ENCODE measurements at places on chromosomes 11 and 22.

- DNase-seq: no peak
Measured at GRCh38 chr11:69637198-69637940, 3.6 kb upstream of the CCND1 start.

- no peak for DNase-seq
Measured at GRCh38 chr11:17527628-17527995, 16.6 kb downstream of the USH1C start.

GRCh38 chr11:76729214-76729613 lies 53.9 kb upstream of the TSKU start:
- DNase-seq: no peak

GRCh38 chr22:33455036-33455435 lies 396.9 kb upstream of the SYN3 start:
- DNase-seq: no peak

- no peak for DNase-seq
Measured at GRCh38 chr11:129426038-129426437, 50.4 kb downstream of the BARX2 start.

DNA sequence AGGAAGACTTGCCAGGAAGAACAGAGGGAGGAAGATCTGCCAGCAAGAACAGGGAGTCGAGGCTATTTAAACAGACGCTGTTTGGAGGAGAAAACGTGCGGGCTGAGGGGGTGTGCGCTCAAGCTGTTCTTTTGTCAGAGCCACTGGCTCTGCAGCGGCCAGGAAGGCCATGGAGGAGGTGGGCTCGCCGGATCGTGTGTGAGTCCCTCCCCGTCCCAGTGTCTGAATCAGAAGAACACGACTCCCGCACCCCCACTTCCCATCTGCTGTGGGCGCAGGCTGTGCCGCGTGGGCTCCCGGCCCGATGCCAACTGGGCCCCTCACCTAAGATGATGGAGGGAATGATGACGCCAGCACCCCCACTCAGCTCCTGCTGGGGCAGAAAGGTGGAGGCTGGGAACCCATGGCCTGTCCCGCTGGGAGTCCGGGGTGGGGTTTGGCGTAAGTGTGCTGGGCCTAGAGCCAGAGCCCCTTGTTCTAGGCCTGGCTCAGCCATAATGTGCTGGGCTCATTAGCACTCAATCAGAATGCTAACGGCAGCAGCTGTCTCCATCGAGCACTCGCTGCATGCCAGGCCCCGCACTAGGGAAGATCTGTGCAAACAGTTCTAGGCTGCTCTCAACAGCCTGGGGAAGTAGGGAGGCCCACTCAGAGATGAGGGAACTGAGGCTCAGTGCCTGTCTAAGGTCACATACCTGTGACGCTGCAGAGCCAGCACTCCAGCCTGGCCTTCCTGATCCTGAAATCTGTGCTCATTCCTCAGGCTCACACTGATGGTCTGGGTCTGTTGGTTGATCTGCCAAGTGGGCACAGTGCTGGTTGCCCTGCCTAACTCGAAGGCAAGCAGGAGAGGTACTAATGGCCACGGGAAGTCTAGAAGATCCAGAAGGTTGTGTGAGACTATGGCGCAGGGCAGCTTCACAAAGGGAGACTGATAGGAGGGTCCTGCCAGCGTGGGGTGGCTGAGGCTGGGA lies 11.5 kb downstream of the NPTXR start:
- DNase-seq: no peak

DNA sequence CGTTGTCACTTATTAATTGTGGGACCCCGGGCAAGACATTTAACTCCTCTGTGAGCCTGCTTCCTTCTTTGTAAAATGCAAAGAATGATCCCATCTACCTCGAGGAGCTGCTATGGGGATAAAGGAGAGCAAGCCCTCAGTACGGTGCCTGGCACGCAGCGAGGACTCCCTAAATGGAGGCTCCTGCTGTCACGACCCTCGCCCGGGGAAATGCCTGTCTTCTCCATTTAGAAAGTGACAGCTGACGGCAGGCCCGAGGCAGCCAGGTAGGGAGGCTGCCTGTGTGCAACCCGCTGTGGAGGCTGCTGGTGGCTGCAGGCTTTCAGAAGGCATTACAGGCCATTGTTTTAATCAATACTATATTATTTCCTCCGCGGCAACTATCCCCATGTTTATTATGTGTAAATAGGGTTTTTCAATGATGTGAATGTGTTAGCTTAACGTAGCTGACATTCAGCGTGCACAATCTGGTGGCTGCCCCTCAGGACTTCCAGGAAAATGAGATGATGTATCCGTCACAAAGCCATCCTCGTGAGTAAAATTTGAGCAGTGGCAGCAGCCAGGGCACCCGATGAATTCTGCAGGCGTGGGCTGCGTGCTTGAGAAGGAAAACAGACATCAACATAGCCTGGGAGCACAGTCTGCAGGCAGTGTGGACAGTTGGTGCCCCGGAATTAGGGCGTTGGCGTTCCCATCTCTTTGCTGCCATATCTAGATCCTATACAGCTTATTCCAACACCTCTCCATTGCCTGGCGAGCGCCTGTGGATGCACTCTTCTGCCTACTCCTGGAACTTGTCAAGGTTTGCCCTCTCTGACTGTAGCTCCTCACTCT lies 228.3 kb downstream of the ST3GAL4 start:
- DNase-seq: no peak

DNA sequence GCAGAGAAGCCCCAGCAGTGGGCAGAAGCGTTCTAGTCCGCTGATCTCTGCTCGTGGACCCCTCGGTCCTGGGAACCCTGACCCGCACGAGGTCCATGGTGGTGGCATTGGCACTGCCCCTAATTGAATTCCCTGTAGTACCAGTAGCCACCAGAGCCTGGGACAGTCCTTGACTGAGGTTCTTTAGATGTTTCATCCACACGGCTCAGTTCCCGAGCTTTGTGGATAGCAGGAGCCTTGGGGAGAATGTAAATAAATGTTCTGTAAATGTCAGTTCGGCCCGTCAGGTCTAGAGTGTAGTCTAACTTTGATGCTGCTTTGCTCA lies 39.4 kb upstream of the SEPTIN5 start:
- no peak for DNase-seq

DNA sequence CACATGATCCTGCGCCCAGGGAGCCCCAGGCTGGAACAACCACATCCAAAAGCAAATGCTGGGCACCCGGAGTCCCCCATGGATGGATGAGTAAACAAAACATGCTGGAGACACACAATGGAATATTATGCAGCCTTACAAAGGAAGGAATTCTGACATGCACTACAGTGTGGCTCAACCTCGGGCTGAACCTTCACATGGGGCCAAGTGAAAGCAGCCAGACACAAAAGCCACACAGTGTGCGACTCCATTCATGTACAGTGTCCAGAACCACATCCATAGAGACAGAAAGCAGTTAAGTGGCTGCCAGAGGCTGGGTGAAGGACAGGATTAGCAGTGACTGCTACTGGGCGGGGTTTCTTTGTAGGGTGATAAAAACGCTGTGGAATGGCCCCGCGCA lies 10.1 kb downstream of the POLR3H start:
- no peak for DNase-seq

DNA sequence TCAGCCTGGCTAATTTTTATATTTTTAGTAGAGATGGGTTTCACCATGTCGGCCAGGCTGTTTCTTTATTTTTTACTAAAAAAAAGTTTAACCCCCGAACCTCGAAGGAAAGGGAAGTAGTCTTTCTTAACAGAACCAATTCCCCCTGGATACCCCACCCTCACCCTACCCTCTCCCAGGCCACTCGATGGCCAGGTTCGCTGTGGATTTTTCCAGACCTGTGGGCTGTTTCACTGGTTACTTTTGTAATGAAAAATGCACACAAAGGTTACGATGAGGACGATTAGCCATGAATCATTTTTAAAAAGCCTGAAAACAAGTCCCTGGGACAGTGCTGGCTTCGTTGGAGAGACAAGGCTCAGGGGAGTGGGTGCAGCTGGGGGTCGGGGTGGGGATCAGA lies 2.5 kb downstream of the TSPO start:
- DNase-seq: no peak

- DNase-seq: no peak
Measured at GRCh38 chr11:33980897-33981296, 70.6 kb upstream of the CAPRIN1 start.

- no peak for DNase-seq
Measured at GRCh38 chr22:39547587-39547947, 15.0 kb upstream of the RPS19BP1 start.

DNA sequence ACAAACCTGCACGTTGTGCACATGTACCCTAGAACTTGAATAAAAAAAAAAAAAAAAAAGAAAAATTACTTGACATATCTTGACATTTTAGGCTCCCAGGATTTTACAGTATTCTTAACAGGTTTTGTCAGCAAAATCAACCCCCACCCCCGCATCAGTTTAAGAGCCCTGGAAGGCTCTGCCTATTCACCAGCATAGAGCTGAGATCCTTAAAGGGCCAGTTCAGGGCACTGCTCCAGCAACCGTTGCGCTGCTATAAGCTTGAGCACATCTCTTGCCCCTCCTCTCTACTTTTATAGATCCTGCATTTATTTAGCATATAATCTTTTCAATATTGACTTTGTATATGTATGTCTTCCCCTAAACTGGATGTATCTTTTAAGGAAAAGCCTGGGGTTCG lies 697 bp upstream of the PAFAH1B2 start:
- DNase-seq: no peak

DNA sequence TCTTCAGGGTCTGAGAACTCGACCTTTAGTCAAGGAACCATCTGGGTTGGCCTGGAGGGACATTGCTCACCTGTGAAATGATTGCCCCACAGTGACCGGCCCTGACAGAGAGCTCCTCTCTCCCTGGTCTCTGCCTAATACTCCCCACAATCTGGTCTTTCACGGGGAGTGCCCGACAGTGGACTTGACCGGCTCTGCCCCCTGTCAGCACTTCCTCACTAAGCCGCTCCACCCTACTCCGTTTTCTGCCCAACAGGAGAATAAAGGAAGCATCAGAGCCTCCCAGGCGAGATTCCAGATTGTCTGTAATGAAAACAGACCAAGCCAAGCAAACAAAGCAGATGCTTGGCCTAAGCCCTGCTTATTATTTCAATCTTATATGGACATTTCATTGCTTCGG lies 87.8 kb downstream of the FBXO7 start:
- no peak for DNase-seq

- DNase-seq: no peak
Measured at GRCh38 chr11:35791088-35791958, 128.7 kb downstream of the TRIM44 start.

DNA sequence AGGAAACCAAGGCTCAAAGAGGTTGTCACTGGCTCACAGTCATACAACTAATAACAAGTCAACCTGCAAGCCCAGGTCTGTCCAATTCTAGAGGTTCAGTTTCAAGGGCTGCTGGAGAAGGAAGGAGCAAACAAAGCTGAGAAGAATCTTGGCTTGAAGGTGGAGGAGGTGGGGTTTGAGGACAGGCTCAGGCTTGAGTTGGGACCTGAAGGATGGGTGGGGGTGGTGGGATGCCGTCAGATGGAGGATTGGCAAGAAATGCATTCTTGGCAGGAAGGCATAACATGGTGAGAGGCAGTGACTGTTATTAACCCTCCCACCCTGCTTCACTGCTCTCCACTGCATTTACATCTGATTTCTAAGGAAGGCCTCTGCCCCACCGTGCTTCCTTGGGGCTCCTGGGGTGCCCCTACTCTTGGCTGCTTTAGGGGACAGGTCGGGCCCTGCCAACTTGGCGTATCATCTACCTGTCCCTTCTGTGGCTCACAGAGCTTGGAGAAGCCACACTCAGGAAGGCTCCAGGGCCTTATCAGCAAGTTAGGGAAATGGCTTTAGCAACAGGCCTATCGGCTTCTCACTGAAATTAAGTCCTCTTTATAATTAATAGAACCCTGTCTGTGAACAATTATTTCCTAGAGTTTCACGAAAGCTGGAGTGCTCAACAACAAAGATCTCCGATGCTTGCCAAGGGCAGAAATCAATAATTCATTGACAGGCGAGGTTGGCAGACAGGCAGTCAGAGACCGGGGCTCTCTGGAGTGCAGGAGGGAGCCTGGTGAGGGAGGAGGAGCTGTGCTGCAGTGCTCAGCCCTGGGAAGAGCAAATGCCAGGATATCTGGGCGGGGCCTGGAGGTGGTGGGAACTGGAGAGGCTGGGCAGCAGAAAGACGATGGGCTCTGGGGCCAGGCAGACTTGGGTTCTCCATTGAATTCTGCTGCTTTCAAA lies 84.9 kb upstream of the NARS2 start:
- no peak for DNase-seq

GRCh38 chr22:40638261-40638660 lies 1.7 kb upstream of the MRTFA start:
- DNase-seq: no peak

DNA sequence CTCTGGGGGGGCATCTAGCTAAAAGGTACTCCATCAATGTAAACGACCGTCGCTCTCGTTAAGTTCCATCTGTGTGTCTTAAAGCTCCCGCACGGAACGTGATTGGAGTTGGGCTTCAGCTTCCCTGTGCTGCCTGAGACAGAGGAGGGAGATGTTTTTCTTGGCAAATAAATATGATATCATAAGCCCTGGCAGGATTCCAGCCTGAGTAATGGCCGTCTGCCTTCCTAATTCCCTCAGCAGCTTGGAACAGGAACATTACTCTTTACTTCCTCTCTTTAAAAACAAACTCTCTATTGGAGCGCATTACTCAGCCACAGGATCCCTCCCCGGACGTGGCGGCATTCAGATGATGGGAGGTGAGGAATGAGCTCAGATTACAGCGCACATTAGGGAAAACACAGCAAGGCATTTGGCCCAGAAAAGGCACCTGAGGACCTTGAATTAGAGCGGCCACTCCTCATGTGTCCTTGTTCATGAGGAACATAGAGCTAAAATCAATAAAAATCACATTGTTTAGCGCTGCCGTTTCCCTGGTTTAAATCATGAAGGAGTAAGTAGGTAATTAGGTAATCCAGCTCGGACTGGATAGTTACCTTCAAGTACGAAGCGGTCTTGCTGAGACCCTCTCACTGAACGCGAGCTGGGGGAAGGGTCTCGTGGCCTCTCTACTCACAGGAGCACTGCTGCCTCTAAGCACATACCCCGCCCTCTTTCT lies 230.4 kb downstream of the ST3GAL4 start:
- no peak for DNase-seq

GRCh38 chr11:2256951-2257700 lies 13.3 kb downstream of the ASCL2 start:
- DNase-seq: no peak

DNA sequence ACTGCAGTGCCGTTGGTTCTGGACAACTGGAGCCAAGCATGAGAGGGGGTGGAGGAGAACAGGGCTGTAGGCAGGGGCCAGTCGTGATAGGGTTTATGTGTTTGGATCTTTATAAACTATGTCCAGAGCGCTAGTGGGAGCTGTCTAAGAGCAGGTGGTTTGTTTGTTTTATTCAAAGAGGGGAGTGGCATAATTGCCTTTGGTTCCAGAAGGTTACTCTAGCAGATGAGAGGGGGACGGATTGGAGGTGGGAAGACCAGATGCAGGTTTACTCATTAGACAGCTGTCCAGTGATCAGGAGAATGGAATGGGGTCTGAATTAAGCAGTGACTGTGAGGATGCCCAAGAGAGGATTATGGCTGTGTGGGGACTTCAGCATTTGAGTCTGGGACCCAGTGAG lies 109.3 kb upstream of the TBCEL start:
- DNase-seq: no peak

GRCh38 chr11:91761406-91762025 lies 463.1 kb upstream of the FAT3 start:
- no peak for DNase-seq

GRCh38 chr22:50710886-50711285 lies 27.1 kb upstream of the ACR start:
- no peak for DNase-seq

- DNase-seq: no peak
Measured at GRCh38 chr11:23732026-23732425, 764.8 kb upstream of the LUZP2 start.

Data from activated CD8-positive, alpha-beta memory T cell treated with anti-CD3 and anti-CD28 coated beads for 4 hours (primary cell).